ENCODE measurements at places on chromosomes 7 and 10. TPM values are rescaled to one million over a fixed set of nuclear protein-coding genes. Genes with fewer than 3 reads are reported as not detected.

ANKRD16 gene
- total RNA-seq, result 24.0 TPM

TRIM50 gene
- not detected for total RNA-seq

WDR37 gene
- total RNA-seq, result 14.4 TPM

GIMAP1 gene
- total RNA-seq, result 10.4 TPM

CLDN3 gene
- not detected for total RNA-seq

DNA sequence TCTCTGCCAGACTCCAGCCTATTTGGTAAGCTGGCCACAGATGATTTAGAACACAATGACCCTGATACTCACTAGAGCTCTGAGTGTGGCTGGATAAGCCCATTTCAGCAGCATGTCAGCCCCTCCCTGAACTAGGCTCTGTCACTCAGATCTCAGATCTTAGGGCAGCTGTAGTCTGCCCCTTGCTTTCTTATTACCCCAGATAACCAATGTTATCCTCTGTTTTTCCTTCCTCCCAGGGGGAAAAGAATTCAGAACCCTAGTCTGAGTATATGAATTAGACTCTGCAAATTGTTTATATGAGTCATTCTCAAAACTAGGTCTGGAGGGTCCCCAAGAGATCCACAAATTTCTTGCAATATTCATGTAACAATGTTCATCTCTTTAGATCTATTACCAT lies 286.2 kb downstream of the KCNMA1 start:
- no peak overlapping the region for H3K4me3 ChIP-seq
- no peaks in the 10 kb centered on the region for H3K4me1 ChIP-seq
- H3K27ac ChIP-seq, result peak overlapping the region; percentile 15

- H3K27me3 ChIP-seq, result no peaks in the 10 kb centered on the region
- no peaks in the 10 kb centered on the region for H3K4me1 ChIP-seq
- no peak overlapping the region for H3K27ac ChIP-seq
These were observed 45.6 kb downstream of the CNNM2 start for GRCh38 chr10:102963756-102964025.

- H3K27ac ChIP-seq, result no peak overlapping the region
- H3K27me3 ChIP-seq, result no peaks in the 10 kb centered on the region
- peaks cover 31% of the 10 kb centered on the region for H3K36me3 ChIP-seq
These were observed 228.6 kb downstream of the MAD1L1 start for GRCh38 chr7:2003931-2004812.

DNA sequence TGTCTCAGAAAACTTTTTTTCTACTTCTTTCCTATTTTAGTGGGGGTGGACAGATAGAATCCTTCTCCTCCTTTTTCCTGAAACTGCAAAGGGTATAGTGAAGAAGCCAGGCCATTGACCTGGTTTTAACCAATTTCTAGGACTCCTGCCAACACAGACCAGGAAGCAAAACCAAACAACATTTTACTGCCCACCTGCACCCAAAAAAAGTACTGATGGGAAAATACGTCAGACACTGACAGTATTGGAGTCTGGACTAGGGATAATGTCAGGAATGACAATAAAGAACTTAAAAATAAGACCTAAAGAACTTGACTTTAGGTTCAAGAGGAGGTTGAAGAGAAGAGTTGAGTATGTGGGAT lies 5.0 kb upstream of the STEAP4 start:
- peaks cover 64% of the 10 kb centered on the region for H3K4me1 ChIP-seq
- DNase-seq, result no peak
- no peaks in the 10 kb centered on the region for H3K27me3 ChIP-seq
- H3K36me3 ChIP-seq, result no peaks in the 10 kb centered on the region
- no peak overlapping the region for H3K4me3 ChIP-seq

GRCh38 chr7:12423355-12423996 lies 19.8 kb upstream of the VWDE start:
- no peaks in the 10 kb centered on the region for H3K27me3 ChIP-seq
- H3K36me3 ChIP-seq, result no peaks in the 10 kb centered on the region
- H3K4me3 ChIP-seq, result no peak overlapping the region
- no peaks in the 10 kb centered on the region for H3K4me1 ChIP-seq
- no peak overlapping the region for H3K27ac ChIP-seq

DNA sequence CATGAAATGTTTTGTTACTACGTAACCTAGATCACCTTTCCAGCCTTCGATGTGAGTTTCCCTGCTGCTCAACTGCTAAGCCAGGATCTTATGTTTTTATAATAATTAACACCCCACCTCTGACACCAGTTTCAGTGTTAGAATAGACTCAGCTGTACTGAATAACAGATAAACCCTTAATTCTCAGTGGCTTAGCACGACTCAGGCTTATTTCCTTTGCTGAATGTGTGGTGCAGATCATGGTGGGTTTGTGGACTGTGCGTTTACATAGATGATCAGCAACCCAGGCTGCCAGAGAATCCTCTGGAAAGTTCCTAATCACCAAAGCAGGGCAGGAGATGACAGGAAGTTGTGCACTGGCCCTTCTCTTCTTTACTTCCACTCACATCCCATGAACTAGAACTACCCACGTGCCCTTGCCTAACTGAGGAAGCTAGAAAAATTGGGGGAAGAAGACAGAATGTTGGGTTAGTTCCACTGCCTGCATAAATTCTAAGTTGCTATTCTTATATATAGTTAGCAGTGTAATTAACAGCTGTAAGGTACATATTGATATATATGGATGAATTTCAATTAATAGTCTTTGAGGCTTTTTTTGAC lies 111.8 kb downstream of the MAPK8 start:
- no peak overlapping the region for H3K4me3 ChIP-seq
- H3K27me3 ChIP-seq, result no peaks in the 10 kb centered on the region
- H3K4me1 ChIP-seq, result no peaks in the 10 kb centered on the region
- no peaks in the 10 kb centered on the region for H3K36me3 ChIP-seq
- H3K27ac ChIP-seq, result no peak overlapping the region

DNA sequence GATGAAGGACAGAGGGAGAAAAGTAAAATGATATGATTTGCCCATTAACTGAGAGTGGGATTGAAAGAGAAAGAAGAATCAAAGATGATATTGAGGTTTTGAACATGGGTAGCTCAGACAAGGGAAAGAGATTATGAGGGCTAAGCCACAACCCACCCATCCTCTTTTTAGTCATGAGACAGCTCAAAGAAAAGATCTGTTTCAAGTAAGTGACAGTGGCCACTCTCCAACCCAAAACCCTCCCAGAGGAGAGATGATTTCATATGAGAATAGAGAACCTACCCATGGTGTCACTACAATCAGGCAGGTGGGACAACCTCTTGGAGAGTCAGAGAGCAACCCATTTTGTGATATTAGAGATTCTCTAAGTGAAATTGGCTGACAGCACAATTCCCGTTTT lies 32.2 kb downstream of the PLXNA4 start:
- no peak overlapping the region for H3K27ac ChIP-seq
- no peak overlapping the region for H3K4me3 ChIP-seq
- H3K4me1 ChIP-seq, result no peaks in the 10 kb centered on the region

GRCh38 chr7:36736899-36737211 lies 12.6 kb upstream of the AOAH start:
- no peak for DNase-seq
- no peaks in the 10 kb centered on the region for H3K36me3 ChIP-seq
- peak overlapping the region; percentile 57 for H3K27ac ChIP-seq
- H3K4me3 ChIP-seq, result no peak overlapping the region

GRCh38 chr7:2126621-2127020 lies 106.1 kb downstream of the MAD1L1 start:
- no peak overlapping the region for H3K4me3 ChIP-seq
- no peaks in the 10 kb centered on the region for H3K36me3 ChIP-seq
- no peak overlapping the region for H3K27ac ChIP-seq
- DNase-seq, result no peak
- H3K4me1 ChIP-seq, result no peaks in the 10 kb centered on the region

GRCh38 chr7:35701287-35701900 lies 6.5 kb upstream of the HERPUD2 start:
- H3K27ac ChIP-seq, result no peak overlapping the region
- H3K36me3 ChIP-seq, result no peaks in the 10 kb centered on the region
- H3K27me3 ChIP-seq, result no peaks in the 10 kb centered on the region
- no peak overlapping the region for H3K4me3 ChIP-seq
- no peak for DNase-seq
- no peaks in the 10 kb centered on the region for H3K4me1 ChIP-seq

DNA sequence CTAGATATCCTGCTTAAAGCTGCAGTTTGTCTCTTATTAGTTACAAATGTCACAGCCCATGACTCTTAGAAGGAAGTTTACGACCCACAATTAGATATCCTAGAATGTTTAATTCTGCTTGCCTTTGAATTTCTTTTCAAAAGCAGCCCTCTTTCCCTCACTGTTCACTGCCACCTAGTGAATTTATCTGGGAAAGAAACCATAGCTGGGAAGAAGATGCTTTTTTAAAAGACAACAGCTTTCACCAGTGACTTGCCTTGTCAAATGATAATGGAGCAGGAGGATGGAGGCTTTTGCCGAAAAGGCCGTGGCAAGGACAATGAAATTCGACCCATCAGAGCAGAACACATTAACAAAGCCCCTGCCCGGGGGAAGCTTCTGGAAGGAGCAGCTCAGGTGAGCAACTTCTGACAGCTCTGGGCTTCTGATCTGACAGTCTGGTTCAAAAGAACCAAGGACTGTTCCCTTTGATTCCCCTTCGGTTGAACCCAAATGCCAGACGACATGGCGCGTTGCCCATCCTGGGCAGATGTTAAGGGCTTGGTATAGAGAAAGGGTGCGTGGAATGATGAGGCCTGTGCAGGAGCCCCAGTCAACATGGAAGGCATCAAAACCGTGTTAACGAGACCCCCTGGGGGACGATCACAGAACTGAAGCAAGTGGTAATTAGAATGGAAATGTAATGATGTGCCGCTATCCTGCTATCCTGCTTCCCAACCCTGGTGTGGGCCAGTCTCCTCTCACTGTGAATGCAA lies 236.8 kb downstream of the FRMD4A start:
- H3K27ac ChIP-seq, result no peak overlapping the region
- no peaks in the 10 kb centered on the region for H3K36me3 ChIP-seq
- no peaks in the 10 kb centered on the region for H3K4me1 ChIP-seq
- H3K4me3 ChIP-seq, result no peak overlapping the region
- DNase-seq, result no peak

DNA sequence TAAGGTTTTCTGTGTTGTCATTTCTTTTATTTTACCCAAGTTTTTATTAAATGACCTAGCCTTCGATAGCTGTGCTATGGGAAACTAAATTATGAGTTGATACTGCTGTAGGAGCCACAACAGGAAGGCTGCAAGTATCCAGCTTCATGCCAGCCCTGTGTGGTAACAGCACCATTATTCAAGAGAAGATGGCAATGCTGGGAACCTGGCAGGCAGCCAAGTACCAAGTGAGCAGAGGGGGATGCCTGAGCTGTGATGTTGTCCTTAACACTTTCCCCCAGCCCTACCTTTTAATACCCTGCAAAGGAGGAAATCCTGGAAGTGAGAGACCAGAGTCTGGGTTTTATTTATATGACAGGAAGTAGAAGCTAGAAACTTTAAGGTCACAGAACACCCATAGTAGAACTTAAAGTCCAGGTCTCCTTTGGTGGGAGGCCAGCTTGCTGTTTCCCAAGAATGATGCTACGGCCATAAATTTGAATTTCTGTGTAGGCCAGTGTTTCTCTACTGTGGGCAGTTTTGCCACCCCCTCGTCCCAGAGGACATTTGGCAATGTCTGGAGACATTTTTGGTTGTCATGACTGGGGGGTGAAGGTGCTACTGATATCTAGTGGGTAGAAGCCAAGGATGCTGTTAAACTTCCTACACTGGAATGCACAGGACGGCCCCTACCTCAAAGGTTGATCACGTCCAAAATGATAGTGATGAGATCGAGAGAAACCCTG lies 9.2 kb upstream of the ATXN7L1 start:
- no peak overlapping the region for H3K27ac ChIP-seq
- H3K36me3 ChIP-seq, result peaks cover 4% of the 10 kb centered on the region
- H3K4me3 ChIP-seq, result no peak overlapping the region
- peaks cover 6% of the 10 kb centered on the region for H3K4me1 ChIP-seq

- H3K27me3 ChIP-seq, result no peaks in the 10 kb centered on the region
- peak overlapping the region; percentile 77 for H3K4me3 ChIP-seq
- peaks cover 28% of the 10 kb centered on the region for H3K4me1 ChIP-seq
- peak overlapping the region; percentile 92 for H3K27ac ChIP-seq
- peaks cover 7% of the 10 kb centered on the region for H3K36me3 ChIP-seq
These were observed 448 bp downstream of the SEC24C start for GRCh38 chr10:73744664-73744975.

DNA sequence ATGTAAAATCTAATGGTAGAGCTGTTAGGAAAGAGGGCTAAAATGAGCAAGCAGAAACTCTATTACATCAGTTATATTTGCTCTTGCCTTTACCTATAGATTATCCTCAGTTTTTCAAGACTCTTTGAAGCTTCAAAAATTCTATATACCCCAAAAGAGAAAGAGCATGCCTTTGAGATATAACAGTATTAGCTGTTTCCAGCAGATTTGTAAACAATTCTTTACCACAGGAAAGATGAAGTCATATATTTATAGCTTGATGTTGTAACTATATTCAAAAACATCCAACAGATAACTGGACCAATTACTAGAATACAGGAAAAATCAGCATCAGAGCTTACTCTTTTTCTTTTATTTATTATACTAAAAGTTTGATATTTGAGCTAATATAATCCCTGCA lies 416.2 kb upstream of the TPK1 start:
- no peak overlapping the region for H3K27ac ChIP-seq
- no peaks in the 10 kb centered on the region for H3K4me1 ChIP-seq
- DNase-seq, result no peak
- no peaks in the 10 kb centered on the region for H3K36me3 ChIP-seq
- H3K27me3 ChIP-seq, result no peaks in the 10 kb centered on the region

- no peaks in the 10 kb centered on the region for H3K4me1 ChIP-seq
- no peak for DNase-seq
- peak within 1 kb of the TSS; percentile 48 for H3K4me3 ChIP-seq
- H3K27ac ChIP-seq, result no peak within 1 kb of the TSS
These were observed at the start of gene CDHR1 for GRCh38 chr10:84194424-84195043. Gene CDHR1 (plus strand): TSS chr10:84194537. CDS start chr10:84194761, 224 bp downstream.

DNA sequence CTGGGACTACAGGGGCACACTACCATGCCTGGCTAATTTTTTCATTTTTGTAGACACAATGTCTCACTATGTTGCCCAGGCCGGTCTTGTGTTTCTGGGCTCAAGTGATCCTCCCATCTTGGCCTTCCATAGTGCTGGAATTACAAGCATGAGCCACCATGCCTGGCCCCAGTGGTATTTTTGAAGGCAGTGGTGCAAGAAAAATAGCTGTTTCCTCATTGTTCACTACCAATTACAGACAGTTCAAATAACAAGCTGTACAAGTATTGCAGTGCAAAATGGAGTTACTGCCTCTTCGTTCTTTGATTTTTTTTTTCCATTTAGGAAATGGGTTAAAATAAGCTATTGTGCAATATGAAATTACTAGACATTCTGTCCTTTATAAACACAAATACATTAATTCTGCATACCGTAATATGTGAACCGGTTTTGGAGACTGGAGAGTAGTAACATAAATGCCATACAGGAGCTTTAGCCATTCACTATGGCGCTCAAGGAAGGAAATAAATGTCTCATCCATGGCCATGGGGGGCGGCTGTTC lies 35.0 kb upstream of the BPGM start:
- no peaks in the 10 kb centered on the region for H3K4me1 ChIP-seq
- no peak for DNase-seq
- no peak overlapping the region for H3K27ac ChIP-seq
- H3K36me3 ChIP-seq, result no peaks in the 10 kb centered on the region
